Activated T-cell treated with anti-CD3 and anti-CD28 coated beads for 48 hours (primary cell): ENCODE measurements at places on chromosomes 1 and 21.
A peak's percentile ranks its signal among the peaks of the same experiment; 100 is the strongest.

DNA sequence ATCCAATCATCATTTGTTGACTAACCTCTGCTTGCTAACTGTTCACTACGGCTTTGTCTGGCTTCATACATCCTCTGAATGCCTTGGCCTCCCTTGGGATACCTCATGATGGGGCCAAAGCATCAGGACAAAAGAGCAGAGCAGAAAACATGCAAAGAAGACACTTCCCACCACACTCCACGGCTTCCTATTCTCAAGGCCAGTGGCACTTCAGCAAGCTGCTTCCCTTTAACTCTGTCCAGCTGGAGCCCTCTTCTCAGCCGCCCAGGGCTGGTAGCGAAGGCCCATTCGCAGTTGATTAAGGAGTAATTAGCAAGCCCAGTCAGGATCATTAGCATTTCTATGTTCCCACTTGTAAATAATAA is 224.3 kb upstream of the FGGY start:
- DNase-seq, result no peak

DNA sequence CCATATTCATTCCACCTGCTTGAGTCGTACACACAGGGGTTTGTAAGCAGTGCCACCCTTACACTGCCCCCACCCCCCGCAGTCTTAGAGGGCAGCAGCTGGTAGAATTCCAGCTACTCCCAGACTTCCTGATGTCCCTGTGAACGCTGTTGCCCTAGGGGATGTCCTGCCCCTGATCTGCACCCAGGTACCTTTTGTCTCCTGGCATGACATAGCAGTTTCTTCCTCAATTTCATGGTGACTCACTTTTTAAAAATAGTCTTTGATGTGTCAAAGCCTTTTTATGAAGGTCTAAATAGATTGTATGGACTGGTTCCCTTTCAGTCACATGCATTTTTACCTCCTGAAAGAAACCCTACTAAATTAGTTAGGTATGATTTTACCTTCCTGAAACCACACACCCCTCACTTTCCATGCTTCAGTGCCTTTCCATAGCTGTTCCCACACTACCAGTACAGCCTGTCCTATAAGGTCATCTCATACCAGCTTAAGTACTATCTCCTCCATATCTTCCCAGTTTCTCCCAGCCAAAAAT is 76.4 kb downstream of the ST3GAL3 start:
- DNase-seq, result no peak

- DNase-seq, result no peak
Observed at GRCh38 chr1:58749646-58750045, 34.2 kb downstream of the JUN start.

- DNase-seq, result no peak
Observed at GRCh38 chr1:97505816-97506215, 415.0 kb downstream of the DPYD start.

GRCh38 chr1:5373281-5373680 is 618.9 kb downstream of the NPHP4 start:
- DNase-seq, result no peak

GRCh38 chr1:231384696-231385415 is 37.2 kb downstream of the EGLN1 start:
- no peak for DNase-seq

DNA sequence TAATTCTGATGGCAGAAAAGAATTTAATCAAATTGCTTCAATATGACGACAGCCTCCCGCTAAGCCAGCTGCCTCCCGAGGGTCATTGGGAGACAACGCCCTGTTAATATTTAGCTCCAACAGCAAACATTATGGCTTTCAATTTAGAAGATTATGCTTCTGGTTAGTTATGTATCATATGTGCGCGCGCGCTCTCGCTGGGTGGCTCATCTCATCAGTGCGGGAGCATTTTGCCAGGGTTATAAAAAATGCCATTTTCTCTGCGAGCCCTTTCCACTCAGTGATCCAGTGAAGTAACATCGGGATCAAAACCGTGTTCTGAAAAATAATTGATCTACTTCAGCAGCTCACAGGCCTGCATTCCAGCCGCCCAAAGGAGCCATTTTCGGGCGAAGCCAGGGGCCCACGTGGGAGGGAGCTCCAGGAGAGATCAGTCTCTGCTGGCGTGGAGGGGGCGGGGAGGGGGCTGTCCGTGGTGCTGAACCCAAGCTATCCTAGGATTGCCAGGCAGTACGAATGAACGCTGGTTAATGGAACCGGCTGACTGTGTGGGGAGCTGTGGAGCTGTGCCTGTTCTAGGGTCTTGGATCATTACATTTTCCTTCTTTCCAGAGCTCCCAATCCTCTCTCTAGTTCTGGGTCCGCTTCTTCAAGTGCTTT is 219.1 kb upstream of the ZC3H12A start:
- no peak for DNase-seq

- DNase-seq, result no peak
Observed at GRCh38 chr1:238331557-238331956, 440.8 kb upstream of the ZP4 start.

GRCh38 chr1:917076-917459 is 6.7 kb upstream of the SAMD11 start:
- no peak for DNase-seq

DNA sequence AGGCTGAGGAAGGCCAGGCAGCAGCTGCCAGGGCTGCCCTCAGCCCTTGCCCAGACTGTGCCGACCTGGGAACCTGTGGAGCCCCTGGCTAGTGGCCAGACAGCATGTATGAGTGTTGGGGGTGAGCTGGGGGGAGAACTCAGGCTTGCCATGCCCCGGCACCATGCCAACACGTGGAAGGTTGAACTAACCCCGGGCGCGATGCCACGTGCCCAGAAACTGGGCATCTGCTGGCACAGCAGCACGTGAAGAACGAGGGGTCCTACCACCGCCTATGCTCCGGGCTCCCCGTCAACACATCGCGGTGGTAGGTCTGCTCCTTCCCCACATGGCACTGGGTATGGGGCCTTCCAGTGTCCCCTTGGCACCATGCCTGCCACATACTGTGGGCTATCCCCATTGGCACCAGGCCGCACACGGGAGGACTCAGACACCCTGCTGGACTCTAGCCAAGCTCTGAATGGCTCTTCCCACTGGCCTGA is 68.7 kb downstream of the CASZ1 start:
- DNase-seq, result no peak

DNA sequence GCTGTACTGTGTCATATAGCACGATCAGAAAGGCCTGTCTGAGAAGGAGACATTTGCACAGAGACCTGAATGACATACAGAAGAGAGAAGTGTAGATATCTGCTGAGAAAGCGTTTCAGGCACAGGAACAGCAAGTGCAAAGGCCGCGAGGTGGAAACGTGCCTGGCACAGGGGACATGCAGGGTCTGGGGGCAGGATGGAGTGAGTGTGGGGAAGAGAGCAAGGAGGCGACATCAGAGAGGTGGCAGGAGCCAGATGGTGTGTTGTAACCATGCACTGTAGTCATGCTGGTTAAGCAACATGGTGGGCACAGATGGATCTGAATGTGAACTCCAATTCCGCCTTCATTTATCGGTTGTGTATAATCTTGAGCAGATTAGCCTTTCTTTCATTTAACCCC is 13.0 kb downstream of the KRTCAP2 start:
- no peak for DNase-seq

- no peak for DNase-seq
Observed at GRCh38 chr1:3831689-3832088, 25.3 kb downstream of the CEP104 start.

- DNase-seq, result no peak
Observed at GRCh38 chr1:66022904-66023620, 230.4 kb downstream of the PDE4B start.

- no peak for DNase-seq
Observed at GRCh38 chr1:155086856-155087535, 8.4 kb downstream of the EFNA3 start.

DNA sequence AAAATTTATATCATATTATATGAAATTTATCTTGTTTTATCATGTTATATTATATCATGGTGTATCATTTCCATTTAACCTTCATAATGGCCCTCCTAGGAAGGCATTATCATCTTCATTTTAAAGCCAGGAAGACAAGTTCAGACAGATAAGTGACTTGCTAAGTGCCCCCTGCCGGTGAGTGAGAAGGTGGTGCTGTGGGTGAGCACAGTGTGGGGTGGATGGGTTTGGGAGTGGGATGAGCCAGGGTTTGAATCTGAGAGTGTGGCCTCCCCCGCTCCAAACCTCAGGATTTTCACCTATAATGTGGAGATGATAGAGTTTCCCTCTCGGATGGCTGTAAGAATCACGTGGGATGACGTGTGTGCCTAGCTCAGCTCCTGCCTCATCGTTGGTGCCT is 108.7 kb upstream of the IGSF21 start:
- DNase-seq, result no peak

DNA sequence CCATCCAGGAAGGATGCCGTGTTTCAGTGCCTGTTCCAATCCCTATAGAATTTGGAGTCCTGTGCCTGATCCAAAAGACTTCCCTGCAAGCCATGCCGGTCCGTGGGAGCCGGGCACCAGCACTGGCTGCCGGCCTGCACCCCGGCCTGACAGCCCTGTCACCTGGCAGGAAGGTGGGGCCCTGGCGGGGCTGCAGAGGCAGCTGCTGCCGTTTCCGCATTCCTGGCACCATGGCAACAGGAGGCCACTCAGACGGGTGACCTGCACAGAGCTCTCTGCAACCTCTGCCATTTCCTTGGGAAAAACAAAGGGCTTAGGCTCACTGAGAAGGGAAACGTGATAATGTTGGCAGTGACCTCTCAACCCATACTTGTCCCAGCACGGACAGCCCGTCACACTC is 63.2 kb upstream of the TMEM51 start:
- DNase-seq, result no peak

DNA sequence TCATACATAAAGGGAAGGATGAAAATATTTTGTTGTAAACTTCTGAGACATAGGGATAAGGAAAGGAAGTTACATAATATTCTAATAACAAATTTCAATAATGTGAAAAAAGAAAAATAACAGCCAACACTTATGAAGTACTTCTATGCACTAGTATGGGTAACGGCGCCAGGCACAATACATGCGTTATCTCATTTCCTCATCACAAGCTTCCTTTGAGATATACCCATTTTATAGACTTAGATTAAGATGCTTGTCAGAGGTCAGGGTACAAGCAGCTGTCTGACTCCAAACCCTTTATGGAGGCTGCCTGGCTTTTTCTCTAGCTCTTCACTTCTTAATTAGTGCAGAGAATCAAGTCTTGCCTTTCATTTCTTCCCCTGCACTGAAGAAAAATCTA is 41.3 kb downstream of the TCP10L start:
- no peak for DNase-seq

DNA sequence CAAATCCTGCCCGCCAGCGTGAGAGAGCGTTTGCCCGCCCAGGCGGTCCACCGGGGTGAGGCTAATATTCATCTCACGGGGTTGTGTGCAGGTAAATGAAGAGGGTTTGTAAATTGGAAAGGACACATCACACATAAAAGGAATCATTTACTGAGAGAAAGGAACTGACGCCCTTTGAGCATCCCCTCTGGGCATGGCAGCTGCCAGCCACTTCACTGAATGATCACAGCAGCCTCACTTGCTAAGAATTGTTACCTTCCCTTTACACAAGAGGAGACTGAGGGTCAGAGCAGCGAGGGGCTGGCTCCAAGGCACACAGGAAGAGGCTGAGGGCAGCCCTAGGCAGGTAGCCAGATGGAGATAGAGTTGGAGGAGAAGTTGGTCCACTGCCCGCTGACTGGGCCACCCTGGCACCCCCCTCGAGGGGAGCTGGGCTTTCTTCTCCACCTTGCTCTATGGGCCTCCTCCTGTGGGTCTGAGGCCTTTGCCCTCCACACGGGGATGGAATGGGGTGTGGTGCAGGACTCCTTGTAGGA is 96.0 kb downstream of the FOXD2 start:
- DNase-seq, result no peak

- DNase-seq, result no peak
Observed at GRCh38 chr1:160211046-160211790, 6.0 kb downstream of the PEA15 start.

- no peak for DNase-seq
Observed at GRCh38 chr1:192604979-192605620, 29.5 kb downstream of the RGS1 start.

GRCh38 chr1:66489151-66489550 is 44.8 kb upstream of the SGIP1 start:
- no peak for DNase-seq

DNA sequence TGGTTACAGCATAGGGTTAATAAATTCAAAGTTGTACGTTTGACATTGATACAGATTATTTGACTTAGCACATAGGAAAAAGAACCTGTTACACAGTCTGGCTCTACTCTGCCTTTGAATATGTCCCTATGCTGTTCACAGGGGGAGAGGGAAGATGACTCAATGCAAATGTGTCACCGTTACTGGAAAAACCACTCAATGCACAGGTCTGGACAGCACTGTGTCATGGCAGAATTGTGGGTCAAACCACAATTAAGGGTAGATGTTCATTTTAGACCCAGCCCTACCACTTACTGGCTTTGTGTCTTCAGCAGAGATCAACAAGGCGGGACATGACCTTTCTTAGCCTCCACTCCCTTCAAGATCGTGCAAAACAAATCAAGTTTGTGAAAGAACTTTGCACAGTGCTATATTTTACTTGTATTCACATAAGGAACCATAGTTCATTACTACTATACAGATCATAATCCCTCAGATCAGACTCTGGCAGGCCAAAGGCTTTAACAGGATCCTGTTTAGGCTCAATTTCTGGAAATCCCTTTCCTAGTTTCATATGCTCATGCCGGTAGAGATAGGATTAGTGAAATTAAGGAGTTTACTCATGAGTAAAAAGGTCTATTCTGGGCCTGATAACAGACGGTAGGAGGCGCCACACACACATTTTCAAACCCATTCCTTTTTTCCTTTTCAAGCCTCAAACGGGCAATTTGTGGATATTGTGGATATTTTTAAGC is 22.1 kb downstream of the EIF2D start:
- peak; percentile 42 for DNase-seq

- DNase-seq, result no peak
Observed at GRCh38 chr1:192580351-192580962, 4.9 kb downstream of the RGS1 start.

GRCh38 chr1:90104941-90105538 is 110.1 kb downstream of the ZNF326 start:
- no peak for DNase-seq

- DNase-seq, result no peak
Observed at GRCh38 chr1:14117700-14118099, 417.7 kb downstream of the PRDM2 start.

DNA sequence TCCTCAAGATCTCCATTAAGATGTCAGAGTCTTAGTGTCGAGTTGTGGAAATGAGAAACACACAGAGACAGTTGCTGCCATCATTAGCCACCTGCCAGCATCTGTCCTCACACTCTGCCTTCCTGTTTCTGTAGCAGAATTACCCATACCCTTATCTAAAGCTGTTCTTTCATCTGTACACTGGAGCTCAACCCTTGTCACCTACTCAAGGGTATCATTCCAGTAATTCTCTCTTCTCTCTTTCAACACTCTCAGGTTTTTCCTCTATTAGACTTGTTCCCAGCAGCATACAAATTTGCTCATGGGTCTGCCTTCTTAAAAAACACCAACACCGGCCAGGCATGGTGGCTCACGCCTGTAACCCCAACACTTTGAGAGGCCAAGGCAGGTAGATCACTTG is 27.4 kb upstream of the RNF2 start:
- no peak for DNase-seq

DNA sequence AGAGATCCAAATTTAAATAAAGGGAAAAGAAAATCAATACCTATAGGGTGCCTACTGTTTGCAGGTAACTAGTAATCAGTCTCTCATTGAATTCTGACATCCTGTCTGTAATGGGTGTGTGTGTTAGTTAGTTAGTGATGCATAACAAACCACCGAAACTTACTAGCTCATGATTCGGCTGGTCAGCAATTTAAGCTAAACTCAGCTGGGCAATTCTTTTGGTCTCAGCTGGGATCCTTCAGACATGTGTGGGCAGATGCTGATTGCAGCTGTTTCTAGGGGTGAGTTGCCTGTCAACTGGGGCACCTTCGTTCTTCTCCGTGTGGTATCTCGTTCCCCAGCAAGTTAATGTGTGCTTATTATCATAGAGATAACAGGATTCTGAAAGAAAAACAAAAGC is 40.2 kb upstream of the ZNF124 start:
- DNase-seq, result no peak
